T-cell (primary cell): ENCODE measurements at places on chromosomes 2 and 18.
A peak's percentile ranks its signal among the peaks of the same experiment; 100 is the strongest.

GRCh38 chr2:199552141-199552540, 94.4 kb upstream of the SATB2 start:
- no peak overlapping the region for H3K4me3 ChIP-seq
- DNase-seq, result no peak
- H3K27ac ChIP-seq, result no peak overlapping the region
- no peaks in the 10 kb centered on the region for H3K36me3 ChIP-seq

DNA sequence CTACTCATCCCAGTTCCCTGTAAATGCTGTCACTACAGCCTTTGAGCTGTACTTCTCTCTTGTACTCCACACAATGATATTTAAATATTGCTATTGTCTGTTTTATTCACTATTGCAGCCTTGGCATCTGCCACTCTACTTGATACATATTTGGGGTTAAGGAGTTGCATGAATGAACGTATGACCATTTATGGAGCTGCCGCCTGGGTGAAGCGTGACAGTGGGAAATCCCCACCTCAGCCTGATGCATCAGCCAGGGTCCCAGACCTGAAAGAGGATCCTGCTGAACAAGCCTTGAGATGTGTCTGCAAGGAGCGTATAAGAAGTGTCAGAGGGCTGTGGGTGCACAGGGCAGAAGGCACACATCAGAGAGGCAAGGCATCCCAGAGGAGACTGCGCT, 39.1 kb downstream of the MRPL35 start:
- no peak overlapping the region for H3K4me3 ChIP-seq
- no peak overlapping the region for H3K27ac ChIP-seq
- H3K27me3 ChIP-seq, result no peaks in the 10 kb centered on the region
- H3K36me3 ChIP-seq, result no peaks in the 10 kb centered on the region
- peak; percentile 18 for DNase-seq

- H3K4me1 ChIP-seq, result peaks cover 41% of the 10 kb centered on the region
- no peak overlapping the region for H3K4me3 ChIP-seq
- no peak for DNase-seq
- H3K36me3 ChIP-seq, result no peaks in the 10 kb centered on the region
- no peak overlapping the region for H3K27ac ChIP-seq
Measured at GRCh38 chr2:46346719-46347118, 49.5 kb downstream of the EPAS1 start.

GRCh38 chr18:63120620-63121019, 198.9 kb downstream of the BCL2 start:
- H3K4me1 ChIP-seq, result no peaks in the 10 kb centered on the region
- no peaks in the 10 kb centered on the region for H3K36me3 ChIP-seq
- DNase-seq, result no peak
- H3K27ac ChIP-seq, result no peak overlapping the region
- H3K4me3 ChIP-seq, result no peak overlapping the region

DNA sequence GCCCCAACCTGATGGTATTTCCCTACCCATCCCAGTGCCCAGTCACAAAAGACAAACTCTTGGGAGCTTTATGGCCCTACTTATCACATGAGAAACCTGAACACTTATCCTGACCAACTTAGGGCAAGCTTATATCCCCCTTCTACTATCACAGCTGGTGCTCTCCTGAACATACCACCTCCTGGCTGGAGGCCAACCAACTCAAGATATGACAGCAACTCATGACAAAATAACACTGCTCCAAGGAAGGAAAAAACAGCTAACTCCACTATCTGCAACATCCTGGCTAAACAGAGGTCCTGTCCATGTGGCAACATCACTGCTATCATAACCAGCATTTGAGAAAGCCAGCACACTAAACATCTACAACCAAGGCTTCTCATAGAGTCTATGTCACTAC, 20.9 kb upstream of the CLASP1 start:
- H3K27me3 ChIP-seq, result no peaks in the 10 kb centered on the region
- no peaks in the 10 kb centered on the region for H3K4me1 ChIP-seq
- DNase-seq, result no peak
- no peak overlapping the region for H3K27ac ChIP-seq

DNA sequence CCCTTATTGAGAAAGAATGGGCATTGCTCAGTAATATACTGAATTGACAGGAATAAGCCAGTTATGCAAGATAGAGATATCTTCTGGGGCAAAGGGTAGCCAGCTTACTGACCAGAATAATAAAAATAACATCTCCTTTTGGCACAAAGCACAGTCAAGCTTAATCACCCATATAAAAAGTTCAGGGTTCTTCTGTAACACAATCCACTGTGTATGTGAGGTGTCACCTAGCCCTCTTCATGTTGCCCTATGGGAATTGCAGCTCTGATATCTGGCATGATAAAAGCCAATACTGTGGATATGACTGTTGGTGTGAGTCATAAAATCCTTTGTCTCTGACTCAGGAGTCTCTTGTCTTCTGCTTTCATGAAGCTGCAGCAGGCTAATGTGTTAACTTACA, 90.8 kb downstream of the DSEL start:
- H3K27me3 ChIP-seq, result no peaks in the 10 kb centered on the region
- DNase-seq, result no peak
- no peaks in the 10 kb centered on the region for H3K36me3 ChIP-seq
- no peak overlapping the region for H3K4me3 ChIP-seq
- H3K4me1 ChIP-seq, result no peaks in the 10 kb centered on the region

DNA sequence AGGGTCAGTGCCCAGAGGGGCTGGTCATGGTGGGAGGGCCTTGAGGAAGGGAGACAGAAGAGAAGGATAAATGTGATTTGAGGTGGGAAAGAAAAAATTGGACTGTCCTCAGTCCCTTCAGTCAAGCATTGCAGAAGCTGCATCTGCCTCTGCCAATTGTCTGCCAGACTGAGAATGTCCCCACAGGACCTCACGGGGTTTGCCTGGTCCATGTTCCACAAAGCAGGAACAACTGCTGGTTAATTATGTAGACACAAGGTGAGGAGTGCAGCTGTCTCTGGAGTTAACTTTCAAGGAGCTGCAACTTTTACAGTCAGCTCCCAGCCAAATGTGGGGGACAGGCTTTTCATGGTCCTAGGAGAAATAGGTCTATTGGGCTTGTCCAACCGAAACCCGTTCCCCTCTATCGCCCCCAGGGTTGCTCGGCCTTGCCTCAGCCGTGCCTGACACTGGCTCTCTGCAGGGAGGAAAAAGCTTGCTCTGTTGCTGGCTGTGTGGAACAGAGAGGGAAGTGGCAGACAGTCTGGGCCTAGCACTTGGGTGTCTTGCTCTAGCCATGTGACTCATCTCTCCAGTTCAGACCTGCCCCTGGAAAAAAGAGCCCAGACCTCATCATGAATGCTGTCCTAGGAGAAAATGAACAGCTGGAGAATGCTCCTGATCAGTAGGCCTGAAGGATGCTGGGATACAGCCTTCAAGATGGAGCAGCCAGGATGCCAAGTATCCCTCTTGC, 31.1 kb upstream of the PAX8 start:
- no peaks in the 10 kb centered on the region for H3K27me3 ChIP-seq
- no peaks in the 10 kb centered on the region for H3K36me3 ChIP-seq
- no peak overlapping the region for H3K4me3 ChIP-seq
- no peaks in the 10 kb centered on the region for H3K4me1 ChIP-seq

- peaks cover 12% of the 10 kb centered on the region for H3K4me1 ChIP-seq
- no peak for DNase-seq
- H3K27ac ChIP-seq, result no peak overlapping the region
- H3K36me3 ChIP-seq, result no peaks in the 10 kb centered on the region
- H3K27me3 ChIP-seq, result no peaks in the 10 kb centered on the region
Measured at GRCh38 chr2:207073412-207073800, 92.3 kb downstream of the KLF7 start.

- DNase-seq, result no peak
- H3K4me1 ChIP-seq, result no peaks in the 10 kb centered on the region
- H3K36me3 ChIP-seq, result no peaks in the 10 kb centered on the region
- H3K27ac ChIP-seq, result no peak overlapping the region
- no peak overlapping the region for H3K4me3 ChIP-seq
- peaks cover 3% of the 10 kb centered on the region for H3K27me3 ChIP-seq
Measured at GRCh38 chr2:182207049-182207746, 219.6 kb downstream of the PDE1A start.

DNA sequence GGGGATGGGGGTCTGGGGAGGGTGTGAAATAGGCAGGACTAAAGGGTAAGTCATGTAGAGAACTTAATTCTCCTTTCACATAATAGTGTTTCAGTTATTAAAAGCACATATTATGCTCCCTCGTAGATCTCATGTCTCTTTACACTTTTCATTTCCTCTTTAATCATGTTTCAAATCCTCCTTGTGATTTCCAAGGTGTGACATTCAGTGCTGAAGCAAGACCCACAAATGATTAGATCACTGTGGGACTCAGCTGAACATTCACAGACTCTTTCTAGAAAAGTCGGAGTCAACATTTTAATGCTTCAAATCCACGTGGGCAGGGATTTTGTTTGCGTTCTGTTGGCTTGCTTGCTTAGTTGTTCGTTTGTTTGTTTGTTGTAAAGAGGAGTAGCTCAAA, 34.7 kb upstream of the CALCRL start:
- no peak overlapping the region for H3K27ac ChIP-seq
- no peak overlapping the region for H3K4me3 ChIP-seq
- H3K27me3 ChIP-seq, result no peaks in the 10 kb centered on the region

- no peak for DNase-seq
- H3K4me1 ChIP-seq, result no peaks in the 10 kb centered on the region
- no peaks in the 10 kb centered on the region for H3K27me3 ChIP-seq
- H3K36me3 ChIP-seq, result no peaks in the 10 kb centered on the region
- no peak overlapping the region for H3K27ac ChIP-seq
Measured at GRCh38 chr18:26911840-26912239, 46.3 kb upstream of the AQP4 start.

GRCh38 chr18:50649821-50650220, 89.9 kb downstream of the MAPK4 start:
- no peaks in the 10 kb centered on the region for H3K36me3 ChIP-seq
- H3K27me3 ChIP-seq, result peaks cover 8% of the 10 kb centered on the region

DNA sequence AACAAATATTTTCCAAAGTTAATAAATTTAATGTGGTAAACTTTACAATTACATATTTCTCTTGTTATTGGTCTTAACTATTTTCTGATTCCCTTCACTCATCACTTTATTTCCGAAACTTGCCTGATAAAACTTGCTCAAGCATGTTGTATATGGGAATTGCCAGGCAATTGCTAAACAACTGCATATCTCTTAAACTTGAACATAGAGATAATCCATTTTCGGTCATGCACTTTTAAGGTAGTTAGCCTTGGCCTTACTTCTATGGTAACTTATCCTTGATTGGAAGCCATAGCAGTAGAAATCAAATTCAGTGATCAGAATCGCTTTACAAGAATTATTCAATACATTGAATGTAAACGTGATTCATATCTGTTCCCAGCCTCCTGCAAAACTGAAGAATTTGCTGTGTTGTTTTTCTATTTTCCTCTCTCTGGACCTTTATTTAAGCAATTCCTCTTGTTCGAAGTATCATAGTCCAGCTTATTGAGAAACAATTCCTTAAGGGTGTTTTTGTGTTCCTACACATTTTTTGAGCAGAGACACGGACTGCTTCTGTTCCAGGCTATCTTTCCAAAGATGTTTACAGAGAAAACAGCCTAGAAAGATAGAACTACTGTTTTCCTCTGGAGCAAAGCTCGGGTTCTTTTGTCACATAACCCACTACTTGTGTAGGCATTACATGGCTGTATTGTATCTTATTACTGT, 674.3 kb downstream of the IRS1 start:
- H3K4me3 ChIP-seq, result no peak overlapping the region
- H3K27me3 ChIP-seq, result no peaks in the 10 kb centered on the region
- H3K4me1 ChIP-seq, result no peaks in the 10 kb centered on the region
- H3K27ac ChIP-seq, result no peak overlapping the region
- DNase-seq, result no peak

- H3K4me1 ChIP-seq, result no peaks in the 10 kb centered on the region
- no peak overlapping the region for H3K4me3 ChIP-seq
- H3K27ac ChIP-seq, result no peak overlapping the region
- H3K27me3 ChIP-seq, result no peaks in the 10 kb centered on the region
Measured at GRCh38 chr18:78242806-78243205, 736.8 kb upstream of the SALL3 start.

- peak; percentile 4 for DNase-seq
- peaks cover 28% of the 10 kb centered on the region for H3K4me1 ChIP-seq
- H3K27ac ChIP-seq, result peak overlapping the region; percentile 80
- peak overlapping the region; percentile 55 for H3K4me3 ChIP-seq
Measured at GRCh38 chr18:57621246-57621604, 411 bp downstream of the NARS1 start.

DNA sequence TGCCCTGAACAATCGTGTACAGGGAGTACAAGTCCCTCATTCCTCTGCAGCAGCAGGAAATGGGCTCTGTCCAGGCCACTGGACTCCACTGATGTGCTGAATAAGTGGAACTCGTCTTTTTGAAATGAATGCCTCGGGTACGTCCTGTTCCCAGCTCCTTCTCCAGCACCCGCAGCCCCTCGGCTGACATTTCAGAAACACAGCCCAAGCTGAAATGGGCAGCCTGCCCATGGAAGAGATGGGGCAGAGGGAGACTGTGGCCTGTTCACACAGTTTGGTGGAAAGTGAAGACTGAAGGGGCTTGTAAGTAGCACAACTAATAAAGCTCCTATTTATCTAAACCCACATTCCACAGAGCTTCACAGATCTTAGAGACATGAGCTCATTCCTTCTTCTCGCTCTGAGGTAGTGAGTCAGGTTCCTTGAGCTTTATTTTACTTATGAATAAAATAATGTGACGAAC, 498.6 kb downstream of the TXNL1 start:
- H3K4me1 ChIP-seq, result no peaks in the 10 kb centered on the region
- H3K4me3 ChIP-seq, result no peak overlapping the region
- H3K27me3 ChIP-seq, result no peaks in the 10 kb centered on the region
- H3K36me3 ChIP-seq, result no peaks in the 10 kb centered on the region

DNA sequence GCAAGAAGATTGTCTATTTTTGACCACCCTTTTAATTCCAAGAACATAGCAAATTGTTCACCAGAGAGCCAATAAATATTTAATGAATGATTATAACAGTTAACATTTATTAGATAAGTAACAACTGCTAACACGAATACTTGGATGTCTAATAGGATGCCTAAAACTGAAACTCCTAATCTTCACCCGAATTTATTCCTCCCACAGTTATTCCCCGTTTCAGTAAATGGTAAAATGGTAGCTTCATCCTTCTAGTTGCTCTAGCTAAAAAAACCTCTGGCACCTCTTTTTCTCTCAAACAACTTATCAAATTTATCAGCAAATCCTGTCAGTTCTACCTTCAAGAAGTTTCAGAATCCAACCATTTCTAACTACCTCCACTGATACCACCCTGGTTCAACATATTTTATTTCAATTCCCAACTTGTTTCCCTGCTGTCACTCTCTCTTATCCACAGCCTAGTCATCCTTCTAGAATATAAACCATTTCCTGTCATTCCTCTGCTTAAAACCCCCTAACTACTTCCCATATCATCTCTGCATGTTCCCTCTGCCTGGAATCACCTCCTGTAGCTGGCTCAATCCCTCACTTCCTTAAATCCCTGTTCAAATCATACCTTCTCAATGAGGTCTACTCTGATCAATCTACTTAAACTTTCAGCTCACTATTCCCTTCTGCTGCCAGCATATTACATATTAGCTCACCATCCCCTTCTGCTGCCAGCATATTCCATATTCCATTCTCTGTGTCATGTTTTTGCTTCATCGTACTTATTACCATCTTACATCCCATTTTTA, 93.8 kb downstream of the ROCK2 start:
- H3K4me1 ChIP-seq, result no peaks in the 10 kb centered on the region
- H3K36me3 ChIP-seq, result peaks cover 3% of the 10 kb centered on the region
- no peaks in the 10 kb centered on the region for H3K27me3 ChIP-seq
- no peak for DNase-seq
- H3K4me3 ChIP-seq, result no peak overlapping the region
